ENCODE measurements at places on chromosomes 3 and 15.

DNA sequence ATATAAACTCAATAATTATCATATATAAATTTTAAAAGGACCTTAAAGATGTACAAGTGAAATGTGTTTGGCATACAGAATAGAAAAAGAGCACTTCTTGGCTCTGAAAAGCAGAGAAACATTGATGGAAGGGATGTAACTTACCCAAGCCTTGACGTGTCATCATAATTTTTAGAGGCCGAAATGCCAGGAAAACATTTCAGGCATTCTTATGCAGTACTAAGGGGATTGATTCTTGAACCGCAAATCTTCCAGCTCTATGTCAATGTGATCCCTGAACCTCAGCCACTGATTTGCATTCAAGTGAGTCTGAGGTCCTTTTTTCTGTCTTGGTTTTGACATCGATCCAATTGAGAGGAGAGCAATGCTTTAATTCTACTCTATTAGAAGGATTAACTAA, 97.8 kb downstream of the CLDN1 start:
- no peak for DNase-seq

GRCh38 chr15:92011611-92012367, 158.3 kb downstream of the SLCO3A1 start:
- no peak for DNase-seq

- no peak for DNase-seq
These were observed 37.5 kb downstream of the C3orf70 start for GRCh38 chr3:185115371-185115770.

DNA sequence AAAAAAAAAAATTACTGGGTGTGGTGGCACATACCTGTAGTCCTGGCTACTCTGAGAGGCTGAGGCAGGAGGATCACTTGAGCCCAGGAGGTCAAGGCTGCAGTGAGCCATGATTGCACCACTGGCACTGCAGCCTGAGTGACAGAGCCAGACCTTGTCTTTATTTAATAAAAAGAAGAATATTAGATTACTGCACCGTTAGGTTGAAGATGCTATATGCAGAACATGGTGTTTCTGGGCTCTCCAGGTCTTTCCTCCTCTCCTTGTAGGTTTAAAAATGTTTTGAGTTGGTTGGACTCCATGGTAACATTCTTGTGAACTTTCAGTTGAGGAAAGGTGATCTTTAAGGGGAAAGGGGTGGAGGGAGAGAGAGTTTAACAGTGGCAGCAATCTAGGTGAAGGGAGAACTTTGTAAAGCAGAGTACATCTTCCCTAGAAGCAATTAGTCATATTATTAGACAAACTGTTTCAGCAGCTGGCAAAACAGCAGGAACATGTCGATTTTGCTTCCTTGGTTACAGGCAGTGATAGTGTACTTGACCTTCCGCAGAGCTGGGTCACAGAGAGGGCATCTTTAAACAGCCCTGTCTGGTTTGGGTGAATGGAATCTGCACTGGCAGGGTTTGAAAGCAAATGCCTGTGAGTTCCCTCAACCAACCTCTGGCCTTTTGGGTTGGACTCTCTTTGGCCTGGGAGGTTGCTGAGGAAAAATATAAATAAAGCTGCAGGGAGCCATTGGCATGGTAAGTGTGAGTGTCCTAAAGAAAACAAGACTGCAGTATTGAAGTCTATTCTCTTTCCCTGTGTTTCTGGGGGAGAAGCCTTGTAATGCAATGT, 42.8 kb downstream of the NR2C2 start:
- DNase-seq, result no peak

Measured in CD4-positive, alpha-beta T cell treated with Interleukin-1 beta for 1 hour (primary cell).